Sigmoid colon (tissue), 7 donors: ENCODE measurements at places on chromosomes 5 and 9. TPM values are rescaled to one million over a fixed set of nuclear protein-coding genes. Genes with fewer than 3 reads are reported as not detected.

DNA sequence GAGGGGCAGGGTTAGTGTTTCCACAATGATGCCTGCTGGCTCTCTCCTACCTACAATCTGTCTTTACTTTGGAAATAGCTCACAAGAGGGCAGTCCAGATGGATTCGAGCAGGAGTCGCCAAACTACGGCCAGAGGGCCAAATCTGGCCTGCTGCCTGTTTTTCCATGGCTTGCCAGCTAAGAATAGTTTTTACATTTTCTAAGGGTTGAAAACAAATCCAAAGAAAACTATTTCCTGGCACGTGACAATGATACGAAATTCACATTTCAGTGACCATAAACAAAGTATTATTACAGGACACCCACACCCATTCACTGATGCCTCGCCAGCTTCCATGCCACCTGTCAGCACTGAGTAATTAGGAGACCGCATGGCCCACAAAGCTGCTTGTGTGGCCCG lies 162.9 kb upstream of the WWC1 start:
- no peaks in the 10 kb centered on the region for H3K27me3 ChIP-seq
- no peak overlapping the region for H3K4me3 ChIP-seq
- no peaks in the 10 kb centered on the region for H3K36me3 ChIP-seq
- H3K4me1 ChIP-seq, result no peaks in the 10 kb centered on the region
- DNase-seq, result no peak

GRCh38 chr5:10856683-10857337 lies 95.8 kb upstream of the DAP start:
- DNase-seq, result no peak
- H3K4me1 ChIP-seq, result peaks cover 18% of the 10 kb centered on the region
- H3K27me3 ChIP-seq, result no peaks in the 10 kb centered on the region
- H3K4me3 ChIP-seq, result no peak overlapping the region
- no peaks in the 10 kb centered on the region for H3K36me3 ChIP-seq

- no peaks in the 10 kb centered on the region for H3K4me1 ChIP-seq
- H3K4me3 ChIP-seq, result no peak overlapping the region
- DNase-seq, result no peak
Observed at GRCh38 chr9:125337236-125337635, 75.6 kb downstream of the GAPVD1 start.

The SLC36A2 gene
- total RNA-seq, result not detected

The TMEM232 gene
- total RNA-seq, result 8.7 TPM

The ARL14EPL gene
- not detected for total RNA-seq

GRCh38 chr9:134969156-134970045 lies 51.7 kb upstream of the FCN1 start:
- H3K27me3 ChIP-seq, result peaks cover 17% of the 10 kb centered on the region
- no peaks in the 10 kb centered on the region for H3K4me1 ChIP-seq
- no peaks in the 10 kb centered on the region for H3K36me3 ChIP-seq
- DNase-seq, result peak; percentile 50

DNA sequence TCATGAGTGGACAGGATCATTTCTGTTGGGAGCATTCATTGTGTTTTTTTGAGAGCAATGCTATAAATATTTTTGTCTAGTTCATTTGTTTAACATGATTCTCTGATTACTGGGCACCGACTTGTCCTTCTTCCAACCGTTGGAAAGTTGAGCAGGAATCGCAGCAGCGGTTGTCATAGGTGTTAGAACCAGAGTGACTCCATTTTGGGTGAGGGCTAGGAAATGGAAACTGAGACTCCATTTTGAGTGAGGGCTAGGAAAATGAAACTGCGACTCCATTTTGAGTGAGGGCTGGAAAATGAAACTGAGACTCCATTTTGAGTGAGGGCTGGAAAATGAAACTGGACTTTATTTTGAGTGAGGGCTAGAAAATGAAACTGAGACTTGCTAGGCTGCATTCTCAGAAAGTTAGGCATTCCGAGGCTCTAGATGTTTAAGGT lies 100.6 kb downstream of the ICE1 start:
- no peaks in the 10 kb centered on the region for H3K4me1 ChIP-seq
- H3K4me3 ChIP-seq, result no peak overlapping the region
- H3K27me3 ChIP-seq, result no peaks in the 10 kb centered on the region
- H3K36me3 ChIP-seq, result no peaks in the 10 kb centered on the region
- no peak overlapping the region for H3K27ac ChIP-seq

The OLFML2A gene
- 60.0 TPM for total RNA-seq

The CWC27 gene
- 18.9 TPM for total RNA-seq

- no peaks in the 10 kb centered on the region for H3K4me1 ChIP-seq
- H3K36me3 ChIP-seq, result no peaks in the 10 kb centered on the region
- no peaks in the 10 kb centered on the region for H3K27me3 ChIP-seq
- no peak overlapping the region for H3K27ac ChIP-seq
- no peak overlapping the region for H3K4me3 ChIP-seq
- no peak for DNase-seq
Observed at GRCh38 chr5:5221724-5222123, 81.6 kb downstream of the ADAMTS16 start.

DNA sequence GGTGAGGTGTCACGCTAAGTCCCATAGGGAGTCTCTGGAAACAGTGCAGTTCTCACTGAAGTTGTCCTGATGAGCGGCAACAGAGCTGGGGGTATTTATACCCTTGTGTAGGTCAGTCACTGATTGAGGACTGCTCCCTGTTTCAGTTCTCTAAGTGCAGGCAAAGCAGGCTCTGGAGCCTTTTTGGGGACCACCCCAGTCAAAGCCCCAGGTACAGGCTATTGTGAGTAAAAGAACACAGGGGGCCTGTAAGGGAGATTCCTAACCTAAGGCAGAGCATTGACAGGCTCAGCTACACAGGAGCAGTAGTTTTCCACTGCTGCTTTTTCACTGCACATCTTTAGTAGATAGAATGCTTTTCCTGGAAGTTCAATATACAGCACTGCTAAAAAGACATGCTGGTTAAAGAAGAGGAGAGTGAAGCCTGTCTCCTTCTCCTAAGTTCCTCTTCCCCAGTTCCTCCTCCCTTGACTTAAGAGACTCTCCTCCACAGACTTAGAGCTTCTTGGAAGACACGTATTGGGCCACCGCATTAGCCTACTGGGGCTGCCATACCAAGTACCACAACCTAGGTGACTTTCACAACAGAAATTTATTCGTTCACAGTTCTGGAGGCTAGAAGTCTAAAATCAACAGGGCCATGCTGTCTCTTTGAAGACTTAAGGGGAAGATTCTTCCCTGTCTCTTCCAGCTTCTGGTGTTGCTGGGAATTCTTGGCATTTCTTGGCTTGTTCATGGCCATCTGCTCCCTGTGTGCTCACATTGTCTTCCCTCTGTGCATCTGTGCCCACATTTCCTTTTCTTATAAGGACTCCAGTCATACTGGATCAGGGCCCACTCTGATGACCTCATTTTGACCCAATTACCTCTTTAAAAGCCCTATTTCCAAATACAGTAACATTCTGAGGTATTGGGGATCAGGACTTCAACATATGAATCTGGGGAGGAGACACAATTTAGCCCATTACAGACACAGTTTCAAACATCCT lies 221.0 kb downstream of the ESM1 start:
- no peaks in the 10 kb centered on the region for H3K27me3 ChIP-seq
- no peak overlapping the region for H3K4me3 ChIP-seq
- no peak overlapping the region for H3K27ac ChIP-seq
- DNase-seq, result no peak
- H3K4me1 ChIP-seq, result peaks cover 10% of the 10 kb centered on the region

- H3K27me3 ChIP-seq, result no peaks in the 10 kb centered on the region
- H3K27ac ChIP-seq, result no peak overlapping the region
- no peaks in the 10 kb centered on the region for H3K4me1 ChIP-seq
- H3K36me3 ChIP-seq, result peaks cover 4% of the 10 kb centered on the region
- H3K4me3 ChIP-seq, result no peak overlapping the region
- no peak for DNase-seq
Observed at GRCh38 chr9:76607730-76608436, 148.9 kb downstream of the GCNT1 start.

The FAM81B gene
- total RNA-seq, result not detected

DNA sequence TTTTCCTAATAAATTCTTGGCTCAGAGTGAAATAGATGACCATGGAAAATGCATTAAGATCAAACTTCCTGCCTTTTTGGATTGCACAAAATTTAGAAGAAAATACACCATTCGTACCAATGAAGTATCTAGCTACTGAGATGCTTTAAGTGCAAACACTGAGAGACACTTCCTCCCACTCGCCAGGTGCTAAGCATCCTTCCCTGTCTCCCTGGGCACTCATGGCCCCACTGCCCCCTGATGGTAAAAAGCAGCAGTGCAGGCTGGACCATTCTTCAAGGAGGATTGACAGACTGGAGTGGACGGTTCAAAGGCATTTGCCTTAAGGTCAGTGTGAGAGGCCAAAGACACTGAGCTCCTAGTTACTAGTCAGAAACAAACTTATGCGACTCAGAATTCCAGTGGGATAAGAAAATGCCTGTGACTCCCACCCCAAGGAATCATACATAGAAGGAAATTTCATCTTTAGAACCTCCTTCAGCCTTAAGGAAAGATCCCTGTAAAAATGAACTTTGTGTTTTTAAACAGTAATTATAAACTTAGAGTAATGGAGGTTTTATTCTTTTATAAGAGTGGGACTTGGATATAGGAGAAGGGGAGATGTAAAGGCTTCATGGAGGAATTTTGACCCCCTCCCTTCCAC lies 86.0 kb upstream of the SLC30A5 start:
- no peaks in the 10 kb centered on the region for H3K4me1 ChIP-seq
- no peak overlapping the region for H3K4me3 ChIP-seq
- H3K36me3 ChIP-seq, result no peaks in the 10 kb centered on the region
- no peak for DNase-seq

The GPRIN1 gene
- 1.6 TPM for total RNA-seq

The DPM2 gene
- total RNA-seq, result 6.0 TPM

DNA sequence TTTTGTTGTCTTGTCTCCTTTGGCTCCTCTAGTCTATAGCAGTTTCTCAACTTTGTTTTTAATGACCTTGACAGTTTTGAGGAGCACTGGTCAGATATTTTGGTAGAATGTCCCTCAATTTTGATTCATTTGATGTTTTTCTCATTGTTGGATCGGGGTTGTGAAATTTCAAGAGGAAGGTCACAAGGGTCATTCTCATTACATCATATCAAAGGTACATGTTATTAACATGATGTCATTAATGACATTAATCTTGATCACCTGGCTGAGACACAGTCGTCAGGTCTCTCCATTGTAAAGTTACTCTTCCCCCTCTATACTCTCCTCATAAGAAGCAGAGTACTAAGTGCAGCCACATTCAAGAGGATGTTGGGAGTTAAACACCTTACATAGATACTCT lies 7.2 kb downstream of the ISOC1 start:
- H3K36me3 ChIP-seq, result no peaks in the 10 kb centered on the region
- H3K4me1 ChIP-seq, result no peaks in the 10 kb centered on the region
- no peaks in the 10 kb centered on the region for H3K27me3 ChIP-seq
- H3K27ac ChIP-seq, result peak overlapping the region; percentile 39

The TMEM171 gene
- not detected for total RNA-seq

The SLC46A2 gene
- not detected for total RNA-seq

DNA sequence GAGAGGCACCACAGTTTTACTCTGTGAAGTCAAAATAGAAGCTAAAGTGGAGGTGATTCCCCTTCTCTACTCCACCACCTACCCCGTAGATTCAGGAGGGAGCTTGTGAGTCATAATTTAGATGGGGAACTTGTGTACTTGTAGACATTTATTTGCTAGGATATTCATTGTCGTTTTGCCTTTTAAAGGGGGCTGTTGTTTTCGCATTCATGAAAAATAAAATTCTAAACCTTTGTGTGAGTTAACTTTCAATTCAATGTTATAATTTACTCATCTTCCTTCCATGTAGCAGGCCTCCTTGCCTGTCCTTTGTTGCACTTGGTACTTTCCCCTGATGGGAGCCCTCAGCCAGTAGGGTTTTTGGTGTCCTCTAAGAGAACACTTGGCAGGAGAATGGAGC lies 22.0 kb downstream of the SECISBP2 start:
- H3K4me1 ChIP-seq, result no peaks in the 10 kb centered on the region
- H3K27ac ChIP-seq, result no peak overlapping the region
- H3K27me3 ChIP-seq, result no peaks in the 10 kb centered on the region

The KIF4B gene
- total RNA-seq, result not detected

- H3K27ac ChIP-seq, result no peak overlapping the region
- H3K27me3 ChIP-seq, result peaks cover 51% of the 10 kb centered on the region
- H3K4me3 ChIP-seq, result no peak overlapping the region
Observed at GRCh38 chr5:128535251-128535650, 2.8 kb downstream of the FBN2 start.

DNA sequence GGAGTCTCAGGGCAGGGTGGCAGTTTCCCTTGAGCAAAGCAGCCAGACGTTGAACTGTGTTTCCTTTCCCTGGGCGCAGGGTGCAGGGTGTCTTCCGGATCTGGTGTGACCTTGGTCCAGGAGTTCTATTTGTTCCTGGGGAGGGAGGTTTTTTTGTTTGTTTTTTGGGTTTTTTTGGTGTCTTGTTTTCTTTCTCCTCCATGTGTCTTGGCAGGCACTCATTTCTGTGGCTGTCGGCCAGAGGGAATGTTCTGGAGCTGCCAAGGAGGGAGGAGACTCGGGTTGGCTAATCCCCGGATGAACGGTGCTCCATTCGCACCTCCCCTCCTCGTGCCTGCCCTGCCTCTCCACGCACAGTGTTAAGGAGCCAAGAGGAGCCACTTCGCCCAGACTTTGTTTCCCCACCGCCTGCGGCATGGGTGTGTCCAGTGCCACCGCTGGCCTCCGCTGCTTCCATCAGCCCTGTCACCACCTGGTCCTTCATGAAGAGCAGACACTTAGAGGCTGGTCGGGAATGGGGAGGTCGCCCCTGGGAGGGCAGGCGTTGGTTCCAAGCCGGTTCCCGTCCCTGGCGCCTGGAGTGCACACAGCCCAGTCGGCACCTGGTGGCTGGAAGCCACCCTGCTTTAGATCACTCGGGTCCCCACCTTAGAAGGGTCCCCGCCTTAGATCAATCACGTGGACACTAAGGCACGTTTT lies 3.5 kb upstream of the PHYHD1 start:
- DNase-seq, result peak; percentile 93
- peaks cover 85% of the 10 kb centered on the region for H3K4me1 ChIP-seq
- H3K36me3 ChIP-seq, result peaks cover 25% of the 10 kb centered on the region

DNA sequence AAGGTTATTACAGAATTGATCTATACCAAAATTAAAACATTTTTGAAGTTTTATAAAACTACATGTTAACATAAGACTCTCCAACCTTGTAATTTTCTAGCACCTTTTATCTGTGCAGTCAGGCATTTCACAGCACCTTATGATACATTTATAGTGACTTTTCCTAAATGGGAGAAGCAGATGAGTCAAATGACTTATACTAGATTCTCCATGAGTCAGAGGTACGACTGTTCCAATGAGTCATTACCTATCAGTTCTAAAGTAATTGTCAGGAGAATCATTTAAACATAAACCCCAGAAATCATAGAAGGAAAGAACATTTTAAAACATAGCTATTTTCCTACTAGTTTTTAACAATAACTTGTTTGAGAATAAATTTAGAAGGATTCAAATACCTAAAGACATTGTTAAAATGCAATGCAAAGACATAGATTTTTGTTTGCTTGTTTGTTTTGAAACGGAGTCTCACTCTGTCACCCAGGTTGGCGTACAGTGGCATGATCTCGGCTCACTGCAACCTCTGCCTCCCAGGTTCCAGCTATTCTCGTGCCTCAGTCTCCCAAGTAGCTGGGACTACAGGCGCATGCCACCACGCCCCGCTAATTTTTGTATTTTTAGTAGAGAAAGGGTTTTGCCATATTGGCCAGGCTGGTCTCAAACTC lies 34.7 kb upstream of the DMXL1 start:
- H3K36me3 ChIP-seq, result no peaks in the 10 kb centered on the region
- no peak for DNase-seq
- H3K27me3 ChIP-seq, result no peaks in the 10 kb centered on the region
- no peaks in the 10 kb centered on the region for H3K4me1 ChIP-seq
- H3K27ac ChIP-seq, result no peak overlapping the region

The TPPP gene
- 7.1 TPM for total RNA-seq

The HACD4 gene
- total RNA-seq, result 14.7 TPM
